Tibial nerve (tissue), 4 donors: ENCODE measurements at places on chromosomes 7 and 10. TPM values are rescaled to one million over a fixed set of nuclear protein-coding genes. Genes with fewer than 3 reads are reported as not detected.

DNA sequence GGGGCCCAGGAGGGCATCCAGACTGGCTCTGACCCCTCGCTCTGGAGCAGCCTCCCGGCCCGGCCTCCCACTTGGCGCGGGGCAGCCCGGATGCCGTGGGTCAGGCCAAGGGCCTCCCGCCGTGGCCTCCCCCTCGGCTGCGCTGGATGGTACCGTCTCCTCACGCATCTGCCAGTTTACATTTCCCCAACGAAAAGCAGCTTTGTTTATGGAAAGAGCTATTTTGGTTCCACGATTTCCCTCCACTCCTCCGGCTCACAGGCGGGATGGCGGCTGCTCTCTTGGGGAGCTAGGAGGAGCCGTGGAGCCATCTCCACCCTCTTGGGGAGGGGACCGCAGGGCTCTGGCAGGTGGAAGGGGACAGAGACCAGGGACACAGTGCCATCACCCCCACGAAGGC, 93.2 kb upstream of the MYL10 start:
- no peak overlapping the region for H3K4me3 ChIP-seq
- DNase-seq = no peak
- no peaks in the 10 kb centered on the region for H3K36me3 ChIP-seq
- no peak overlapping the region for H3K27ac ChIP-seq
- H3K4me1 ChIP-seq = no peaks in the 10 kb centered on the region

DNA sequence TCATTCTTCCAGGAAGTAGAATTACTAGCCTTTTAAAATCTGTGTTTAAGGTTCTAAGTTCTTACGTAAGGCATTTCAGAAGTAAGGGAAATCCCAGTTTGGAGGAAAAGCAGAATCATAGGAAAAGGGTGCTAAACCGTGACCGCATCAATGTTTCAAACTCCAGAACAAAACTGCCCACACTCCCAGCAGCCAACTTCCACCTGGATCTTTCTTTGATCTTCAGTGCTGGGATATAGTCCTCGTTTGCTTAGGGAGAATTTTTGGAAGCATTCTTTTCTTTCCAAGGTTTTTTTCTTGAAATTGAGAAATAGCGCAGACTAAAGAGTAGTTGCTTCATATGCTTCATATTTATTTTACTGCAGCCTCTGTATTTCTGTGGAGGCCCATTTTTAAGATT, 8.9 kb downstream of the PROSER2 start:
- H3K4me1 ChIP-seq = peaks cover 42% of the 10 kb centered on the region
- H3K27ac ChIP-seq = peak overlapping the region; percentile 51
- DNase-seq = no peak

GRCh38 chr10:52597189-52597863, 175.3 kb downstream of the MBL2 start:
- H3K27ac ChIP-seq = no peak overlapping the region
- no peaks in the 10 kb centered on the region for H3K36me3 ChIP-seq
- DNase-seq = no peak
- H3K4me1 ChIP-seq = peaks cover 5% of the 10 kb centered on the region
- no peaks in the 10 kb centered on the region for H3K27me3 ChIP-seq

DNA sequence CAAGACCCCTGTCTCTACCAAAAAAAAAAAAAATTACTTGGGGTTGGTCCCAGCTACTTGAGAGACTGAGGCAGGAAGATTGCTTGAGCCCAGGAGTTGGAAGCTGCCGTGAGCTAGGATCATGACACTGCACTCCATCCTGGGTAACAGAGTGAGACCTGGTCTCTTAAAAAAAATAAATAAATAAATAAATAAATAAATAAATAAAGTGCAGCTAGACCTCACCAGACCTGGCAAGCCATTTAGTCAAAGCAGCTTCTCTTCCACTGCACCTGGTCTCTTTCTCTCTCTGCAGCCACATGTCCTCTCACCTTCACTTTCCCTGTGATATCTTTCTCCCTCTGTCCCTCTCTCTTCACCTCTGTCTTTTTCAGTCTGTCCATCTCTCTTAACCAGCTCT, 75.2 kb upstream of the CHCHD3 start:
- no peaks in the 10 kb centered on the region for H3K27me3 ChIP-seq
- DNase-seq = no peak
- H3K27ac ChIP-seq = no peak overlapping the region
- no peak overlapping the region for H3K4me3 ChIP-seq
- no peaks in the 10 kb centered on the region for H3K36me3 ChIP-seq

FKBP9 gene
- total RNA-seq = 262 TPM
